ENCODE measurements at places on chromosomes 6 and 20.

- DNase-seq, result peak; percentile 86
These were observed 10.8 kb downstream of the FNDC1 start for GRCh38 chr6:159180001-159180400.

- no peak for DNase-seq
These were observed 50.5 kb downstream of the KCNK5 start for GRCh38 chr6:39178804-39179203.

GRCh38 chr6:168034537-168034936 lies 37.1 kb downstream of the KIF25 start:
- no peak for DNase-seq

DNA sequence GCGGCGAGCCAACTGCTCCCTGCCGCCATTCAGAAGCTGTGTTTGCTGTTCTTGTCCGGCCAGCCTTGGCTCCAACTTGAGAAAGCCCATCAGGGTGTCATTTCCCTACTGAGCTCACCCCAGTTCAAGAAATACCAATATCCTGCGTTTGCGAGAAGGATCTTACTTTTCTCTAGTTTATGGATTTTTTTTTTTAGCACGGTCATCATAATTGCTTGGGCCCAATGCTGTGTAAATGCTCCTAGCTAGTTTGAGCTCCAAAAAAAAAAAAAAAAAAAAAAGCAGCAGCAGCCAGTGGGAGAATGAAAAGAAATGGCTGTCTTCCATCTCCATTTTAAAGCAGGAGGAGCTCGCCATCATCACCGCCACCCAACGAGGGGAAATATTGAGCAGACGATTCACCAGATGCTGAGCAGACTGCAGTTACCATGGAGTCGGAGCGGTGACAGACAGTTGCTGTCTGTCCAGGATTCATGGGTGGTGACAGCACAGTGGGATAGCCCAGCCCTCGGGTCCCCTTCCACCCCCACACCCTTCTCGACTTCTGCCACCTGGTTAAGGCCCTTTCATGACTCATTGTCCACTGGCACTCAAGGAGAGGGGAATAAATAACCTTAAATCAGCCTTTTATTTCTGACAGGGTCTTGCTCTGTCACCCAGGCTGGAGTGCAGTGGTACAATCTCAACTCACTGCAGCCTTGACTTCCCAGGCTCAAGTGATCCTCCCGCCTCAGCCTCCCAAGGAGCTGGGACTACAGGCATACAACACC lies 132.4 kb upstream of the SNX9 start:
- no peak for DNase-seq

DNA sequence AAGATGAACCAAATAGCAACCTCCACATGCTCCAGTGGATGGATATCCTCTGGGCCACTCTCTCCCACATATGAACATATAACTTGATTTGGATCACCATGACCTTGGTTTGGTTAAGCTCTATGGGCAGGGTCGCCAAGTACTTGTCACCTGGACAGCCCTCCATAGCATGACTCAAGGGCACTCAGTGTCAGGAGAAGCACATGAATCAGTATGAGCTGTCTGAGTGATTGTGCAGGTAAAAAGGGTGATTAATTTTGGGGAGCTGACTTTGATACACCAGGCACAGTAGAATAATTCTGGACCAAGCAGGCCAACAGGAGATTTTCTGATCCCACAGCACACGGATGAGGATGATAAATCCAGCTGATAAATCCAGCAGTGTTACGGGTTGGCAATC lies 74.4 kb downstream of the OPRM1 start:
- DNase-seq, result no peak

- DNase-seq, result no peak
These were observed 133.4 kb upstream of the CDH4 start for GRCh38 chr20:61118429-61119224.

GRCh38 chr20:62359491-62360121 lies 7.5 kb downstream of the LAMA5 start:
- peak; percentile 94 for DNase-seq

- DNase-seq, result peak; percentile 68
These were observed 119.6 kb upstream of the EDN1 start for GRCh38 chr6:12170351-12171092.

DNA sequence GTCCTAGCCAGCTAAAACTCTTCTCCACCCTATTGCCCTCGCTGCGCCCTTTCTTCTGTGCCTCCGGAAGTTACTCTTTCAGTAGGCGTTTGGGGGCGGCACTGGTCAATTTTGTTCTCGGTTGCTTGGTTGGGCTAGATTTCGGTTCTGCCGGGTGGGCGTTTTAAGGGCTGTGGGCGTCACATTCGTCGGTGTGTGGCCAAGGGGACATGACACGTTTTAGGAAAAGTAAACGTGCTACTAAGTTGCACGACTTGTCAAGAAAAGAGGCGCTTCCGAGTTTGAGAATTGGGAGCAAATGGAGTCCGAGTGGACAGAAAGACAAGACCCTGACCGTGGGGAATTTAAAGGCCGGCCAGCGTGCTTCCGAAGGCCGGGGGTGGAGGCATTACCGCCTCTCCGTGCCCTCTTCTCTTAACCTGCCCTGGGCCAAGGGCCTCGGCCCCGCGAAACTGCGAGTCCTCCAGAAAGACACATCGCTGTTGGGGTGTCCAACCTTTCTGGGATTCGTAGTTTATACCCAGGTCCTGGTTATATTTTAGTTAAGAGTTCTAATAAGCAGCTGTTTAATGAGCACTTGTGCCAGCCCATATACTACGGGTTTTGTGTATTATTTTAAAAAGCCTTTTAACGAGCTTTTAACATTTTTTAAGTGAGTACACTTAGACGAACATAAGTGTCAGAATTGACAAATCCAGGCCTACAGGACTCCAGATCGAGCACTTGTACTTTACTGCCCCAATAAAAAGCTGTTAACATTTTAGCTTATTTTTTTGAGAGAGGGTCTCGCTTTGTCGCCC lies 664 bp upstream of the BAG6 start:
- DNase-seq, result no peak
